ENCODE measurements at places on chromosomes 11 and 22.

GRCh38 chr11:66546368-66546965, at the start of gene ACTN3:
Gene ACTN3 (plus strand): TSS chr11:66546903. CDS start chr11:66546938, 35 bp downstream.
- DNase-seq = no peak

- no peak for DNase-seq
Observed at GRCh38 chr11:69928121-69928520, 108.9 kb upstream of the FGF3 start.

- DNase-seq = no peak
Observed at GRCh38 chr11:36426226-36426848, 83.7 kb downstream of the TRAF6 start.

GRCh38 chr11:71248251-71248570, 4.2 kb downstream of the SHANK2 start:
- DNase-seq = no peak

GRCh38 chr11:109075976-109076375, 346.0 kb upstream of the C11orf87 start:
- DNase-seq = no peak

- DNase-seq = no peak
Observed at GRCh38 chr11:13448876-13449275, 14.1 kb downstream of the BTBD10 start.

DNA sequence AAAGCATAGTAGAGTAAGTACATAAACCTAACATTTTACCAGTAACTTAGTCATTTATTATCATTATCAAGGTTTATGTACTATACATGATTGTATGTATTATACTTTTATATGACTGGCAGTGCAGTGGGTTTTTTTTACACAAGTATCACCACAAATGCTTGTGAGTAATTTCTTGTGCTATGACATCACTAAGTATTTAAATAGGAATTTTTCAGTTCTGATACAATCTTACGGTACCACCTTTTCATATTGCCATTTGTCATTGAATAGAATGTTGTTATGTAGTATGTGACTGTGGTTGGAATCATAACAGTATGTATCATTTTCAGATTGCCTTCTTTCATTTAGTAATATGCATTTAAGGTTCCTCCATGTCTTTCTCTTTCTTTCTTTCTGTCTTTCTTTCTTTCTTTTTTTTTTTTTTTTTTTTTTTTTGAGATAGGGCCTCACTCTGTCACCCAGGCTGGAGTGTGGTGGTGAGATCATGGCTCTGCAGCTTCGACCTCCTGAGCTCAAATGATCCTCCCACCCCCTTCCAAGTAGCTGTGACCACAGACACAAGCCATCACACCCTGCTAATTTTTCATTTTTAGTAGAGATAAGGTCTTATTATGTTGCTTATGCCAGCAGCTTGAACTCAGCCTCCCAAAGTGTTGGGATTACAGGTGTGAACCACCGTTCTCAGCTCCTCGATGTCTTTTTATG, 18.6 kb downstream of the ATM start:
- no peak for DNase-seq

Measured in stimulated activated CD8-positive, alpha-beta memory T cell treated with anti-CD3 and anti-CD28 coated beads, Interleukin-4, amount 100 ng/mL, for 4 hours (primary cell).